ENCODE measurements at places on chromosomes 1 and 21.

DNA sequence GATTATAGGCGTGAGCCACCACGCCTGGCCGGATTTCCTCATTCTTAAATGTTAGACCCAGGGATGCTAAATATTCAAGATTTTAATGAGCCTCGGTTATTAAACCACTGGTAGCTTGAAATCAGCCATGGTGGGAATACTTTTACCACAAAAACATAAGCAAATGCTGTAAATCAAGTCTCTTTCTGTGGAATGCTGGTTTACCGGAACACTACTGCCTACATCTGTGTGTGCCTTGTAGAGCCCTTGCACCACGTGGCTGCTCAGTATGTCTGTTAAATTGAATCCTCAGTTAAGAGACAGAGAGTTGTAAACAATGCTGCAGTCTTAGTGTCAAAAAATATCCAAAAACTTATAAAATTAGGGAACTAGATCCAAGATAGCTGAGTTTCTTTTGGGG is 26.8 kb upstream of the CNN3 start:
- DNase-seq: no peak

DNA sequence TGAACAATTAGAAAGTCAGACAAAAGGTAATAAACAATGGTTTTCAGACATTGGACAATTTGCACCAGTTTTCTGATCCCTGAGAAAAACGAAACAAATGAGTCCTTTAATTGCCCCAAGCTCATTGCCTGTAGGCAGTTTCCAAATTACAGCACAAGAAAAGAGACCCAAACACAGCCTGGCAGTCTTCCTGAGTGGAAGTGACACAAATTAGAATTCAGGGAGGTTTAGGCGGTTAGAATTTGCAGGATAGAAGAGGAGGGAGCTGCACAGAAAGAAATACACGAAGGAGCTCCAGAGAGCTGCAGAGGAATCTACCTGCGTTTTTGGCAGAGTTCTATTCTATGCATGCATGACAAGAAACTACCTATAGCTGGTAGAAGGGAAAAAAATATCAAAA is 115.7 kb downstream of the PIGK start:
- DNase-seq: no peak

DNA sequence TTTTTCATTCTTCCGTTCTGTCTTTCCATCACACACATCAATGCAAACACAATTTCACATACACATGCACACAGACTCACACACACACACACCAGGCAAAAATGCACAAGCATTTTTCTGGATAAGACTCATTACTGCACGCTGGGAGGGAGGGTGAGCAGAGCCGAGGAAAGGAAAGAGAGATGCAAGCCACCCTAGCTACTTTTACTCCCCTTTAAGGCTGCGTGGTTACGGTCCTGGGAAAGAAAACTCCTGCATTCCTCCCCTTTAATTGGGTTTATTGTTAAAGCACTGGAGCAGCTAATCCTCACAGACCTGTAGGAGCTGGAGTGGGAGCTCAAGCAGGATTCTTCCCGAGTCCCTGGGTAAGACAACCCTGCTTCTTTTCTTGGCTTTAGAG is at the start of gene CAMK1G:
CAMK1G (plus strand) TSS at position 307 of the 400 bp plus-strand sequence. CDS start 11,270 bp downstream, outside the sequence.
- DNase-seq: no peak

DNA sequence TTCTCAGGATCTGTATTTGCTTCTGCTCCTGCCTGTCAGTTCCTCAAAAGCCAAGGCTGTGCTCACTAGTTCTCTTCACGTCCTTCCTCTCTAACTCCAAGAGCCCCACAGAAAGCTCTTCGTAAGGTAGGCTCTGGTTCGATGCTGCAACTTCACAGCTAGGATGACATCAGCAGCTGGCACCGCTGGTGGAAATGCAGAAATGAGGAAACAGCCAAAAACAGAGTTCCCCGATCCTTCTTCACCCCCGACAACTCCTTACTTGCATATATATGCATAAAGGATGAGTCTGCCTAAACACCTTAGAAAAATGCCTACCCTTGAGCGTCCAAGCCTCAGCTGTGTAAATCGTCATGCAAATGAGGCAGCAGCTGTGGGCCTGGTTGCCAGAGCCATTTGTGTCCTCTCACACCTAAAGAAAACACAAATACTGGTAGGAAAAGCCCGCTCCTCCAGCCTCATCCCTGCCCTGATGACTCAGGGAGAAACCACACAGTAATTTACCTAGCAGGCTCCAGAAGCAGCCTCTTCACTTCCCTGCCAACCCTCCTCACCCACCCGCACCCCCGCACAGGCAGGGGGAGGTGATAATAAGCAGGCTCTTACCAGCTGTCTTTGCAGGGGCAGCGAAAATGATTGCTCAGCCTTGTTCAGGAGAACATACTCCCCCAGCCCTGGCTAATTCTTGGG is 28.2 kb downstream of the BATF3 start:
- DNase-seq: peak; percentile 97

- DNase-seq: no peak
These were observed 770 bp downstream of the NTNG1 start for GRCh38 chr1:107141491-107142126.

GRCh38 chr1:40987439-40988276 is 8.2 kb downstream of the CTPS1 start:
- no peak for DNase-seq

Measured in MV-4-11 (cell line).